ENCODE measurements at places on chromosomes 3 and 15. TPM values are rescaled to one million over a fixed set of nuclear protein-coding genes. Genes with fewer than 3 reads are reported as not detected.

The COL6A6 gene
- 0.12 TPM for total RNA-seq

The DUOX1 gene
- total RNA-seq, result 1.6 TPM

DNA sequence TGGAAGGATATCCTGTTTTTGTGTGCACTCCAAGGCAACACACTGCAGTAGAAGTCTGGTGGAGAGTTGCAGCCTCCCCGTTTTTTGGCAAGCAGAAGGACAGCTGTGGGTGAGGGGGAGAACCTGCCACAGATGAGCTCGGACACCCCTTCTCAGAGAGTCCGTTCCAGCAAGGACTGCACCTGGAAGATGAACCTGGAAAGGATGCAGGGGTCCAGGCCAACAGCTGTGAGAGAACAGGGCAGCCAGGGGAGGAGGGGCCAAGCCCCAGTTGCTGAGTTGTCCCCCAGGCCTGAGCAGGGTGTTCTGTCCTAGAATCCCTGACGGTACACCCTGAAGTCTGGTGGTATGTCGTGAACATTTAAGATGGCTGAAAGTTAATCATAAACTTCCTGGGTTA is 30.2 kb downstream of the ZXDC start:
- peaks cover 10% of the 10 kb centered on the region for H3K4me1 ChIP-seq
- peaks cover 3% of the 10 kb centered on the region for H3K36me3 ChIP-seq
- peak overlapping the region; percentile 45 for H3K27ac ChIP-seq

GRCh38 chr15:81254916-81255290 is 58.2 kb downstream of the IL16 start:
- no peaks in the 10 kb centered on the region for H3K4me1 ChIP-seq
- H3K4me3 ChIP-seq, result no peak overlapping the region
- peaks cover 18% of the 10 kb centered on the region for H3K27me3 ChIP-seq
- no peaks in the 10 kb centered on the region for H3K36me3 ChIP-seq
- no peak for DNase-seq
- no peak overlapping the region for H3K27ac ChIP-seq

- H3K4me3 ChIP-seq, result no peak overlapping the region
- DNase-seq, result no peak
- H3K27ac ChIP-seq, result no peak overlapping the region
- peaks cover 2% of the 10 kb centered on the region for H3K27me3 ChIP-seq
- no peaks in the 10 kb centered on the region for H3K36me3 ChIP-seq
- H3K4me1 ChIP-seq, result no peaks in the 10 kb centered on the region
These were observed 27.0 kb upstream of the AQP9 start for GRCh38 chr15:58110999-58111717.

GRCh38 chr3:117074826-117075225 is 365.2 kb downstream of the TUSC7 start:
- H3K36me3 ChIP-seq, result no peaks in the 10 kb centered on the region
- no peaks in the 10 kb centered on the region for H3K27me3 ChIP-seq
- no peak for DNase-seq
- no peaks in the 10 kb centered on the region for H3K4me1 ChIP-seq
- H3K27ac ChIP-seq, result no peak overlapping the region

- H3K36me3 ChIP-seq, result no peaks in the 10 kb centered on the region
- H3K4me3 ChIP-seq, result no peak overlapping the region
- no peak overlapping the region for H3K27ac ChIP-seq
- DNase-seq, result no peak
These were observed 723.4 kb downstream of the ZPLD1 start for GRCh38 chr3:103158183-103158582.

- no peaks in the 10 kb centered on the region for H3K27me3 ChIP-seq
- H3K4me3 ChIP-seq, result no peak overlapping the region
- DNase-seq, result no peak
- H3K36me3 ChIP-seq, result peaks cover 14% of the 10 kb centered on the region
These were observed 12.7 kb downstream of the TKT start for GRCh38 chr3:53243165-53243564.

DNA sequence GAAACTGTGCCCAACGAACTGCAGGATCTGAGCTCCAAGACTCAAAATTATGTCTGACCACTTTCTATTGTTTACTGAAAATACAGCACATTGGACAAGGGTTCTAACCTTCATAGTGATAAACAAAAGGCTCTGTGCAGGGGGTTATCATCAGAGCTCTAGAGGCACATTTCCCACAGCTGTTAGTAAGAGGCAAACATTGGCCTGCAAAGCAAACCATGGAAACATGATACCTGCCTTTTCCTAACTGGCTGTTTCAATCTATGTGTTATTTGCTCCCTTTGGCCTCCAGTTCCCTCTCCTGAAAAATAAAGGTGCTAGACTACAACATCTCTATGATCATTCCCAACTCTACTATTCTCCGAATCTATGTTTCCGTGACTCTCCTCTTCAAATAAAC is 159.7 kb upstream of the ARHGEF26 start:
- H3K27me3 ChIP-seq, result no peaks in the 10 kb centered on the region
- H3K4me1 ChIP-seq, result peaks cover 19% of the 10 kb centered on the region
- peak overlapping the region; percentile 66 for H3K27ac ChIP-seq
- no peaks in the 10 kb centered on the region for H3K36me3 ChIP-seq

- no peak for DNase-seq
- H3K4me1 ChIP-seq, result no peaks in the 10 kb centered on the region
- peaks cover 13% of the 10 kb centered on the region for H3K27me3 ChIP-seq
- H3K36me3 ChIP-seq, result no peaks in the 10 kb centered on the region
- no peak overlapping the region for H3K27ac ChIP-seq
These were observed 46.0 kb upstream of the RASGRF1 start for GRCh38 chr15:79136434-79137046.

DNA sequence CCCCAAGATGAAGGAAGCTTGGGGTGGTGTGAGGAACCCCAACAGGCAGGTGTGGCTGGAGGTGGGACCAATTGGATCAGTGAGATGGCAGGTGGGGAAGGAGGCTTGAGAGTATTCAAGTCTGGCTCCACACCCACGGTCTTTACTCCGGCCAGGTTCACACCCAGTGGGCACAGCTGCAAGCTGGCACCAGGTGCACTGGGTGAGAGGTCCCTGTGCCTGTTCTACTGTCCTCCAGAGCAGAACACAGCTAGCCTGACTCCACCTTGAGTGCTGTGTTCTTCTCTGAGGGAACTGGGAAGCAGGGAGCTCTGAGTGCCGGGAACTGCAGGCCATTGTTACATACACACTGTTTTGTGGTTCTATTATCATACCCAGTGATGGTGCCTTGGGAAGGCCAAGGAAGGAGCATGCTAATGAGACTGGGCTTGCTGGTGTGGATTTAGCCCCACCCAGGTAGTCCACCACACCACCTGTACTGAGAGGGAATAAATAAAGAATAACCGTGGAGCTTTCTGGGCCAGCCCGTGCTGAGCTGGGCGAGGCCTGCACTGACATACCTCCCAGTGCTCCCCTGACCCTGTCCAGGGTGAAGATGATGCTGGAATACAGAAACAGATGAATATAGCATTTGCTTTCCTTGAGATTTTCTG is 93.4 kb downstream of the ABHD5 start:
- DNase-seq, result no peak
- H3K27me3 ChIP-seq, result peaks cover 37% of the 10 kb centered on the region
- H3K36me3 ChIP-seq, result no peaks in the 10 kb centered on the region
- no peak overlapping the region for H3K27ac ChIP-seq
- peaks cover 4% of the 10 kb centered on the region for H3K4me1 ChIP-seq
- no peak overlapping the region for H3K4me3 ChIP-seq

DNA sequence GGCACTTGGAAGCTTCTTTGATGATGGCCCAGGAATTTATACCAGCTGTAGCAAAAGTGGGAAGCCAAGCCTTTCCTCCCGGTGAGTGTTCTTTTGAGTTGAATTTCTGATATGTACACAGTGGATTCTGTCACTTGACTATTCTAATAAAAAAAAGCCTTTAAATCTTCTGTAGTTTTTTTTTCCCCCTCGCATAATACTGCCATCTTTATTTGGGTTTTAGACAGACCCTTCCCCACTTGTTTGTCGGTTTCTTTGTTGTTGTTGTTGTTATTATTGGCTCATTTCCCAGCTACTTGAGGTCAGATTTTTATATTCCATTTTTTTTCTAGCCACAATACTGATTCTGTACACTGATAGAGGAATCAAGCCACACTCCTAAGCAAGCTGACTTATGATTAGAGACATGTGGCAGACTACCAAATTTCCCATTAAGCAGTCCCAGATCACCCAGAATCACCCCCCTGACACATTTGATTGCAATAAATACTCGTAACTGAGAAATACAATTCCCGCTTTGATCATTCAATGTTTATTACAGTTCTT is 122.4 kb upstream of the IL12A start:
- H3K4me3 ChIP-seq, result no peak overlapping the region
- no peak for DNase-seq
- peaks cover 1% of the 10 kb centered on the region for H3K27me3 ChIP-seq

DNA sequence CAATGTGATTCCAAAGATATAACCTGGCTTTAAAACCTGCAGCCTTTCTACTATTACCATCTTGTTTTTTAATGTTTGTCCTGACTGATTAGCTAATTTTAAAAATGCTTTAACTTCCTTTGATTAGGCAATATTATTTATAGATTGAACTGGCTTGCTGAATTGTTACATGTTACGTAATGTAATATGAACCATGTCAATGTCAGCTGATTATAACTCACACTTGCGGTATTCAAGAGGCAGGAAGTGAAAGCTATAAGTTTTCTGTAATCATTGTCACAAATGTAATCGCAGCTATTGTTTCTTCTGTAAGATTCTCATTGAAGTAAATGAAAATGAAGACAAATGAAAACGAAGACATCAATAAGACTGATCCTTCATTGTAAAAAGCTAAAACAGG is 146.8 kb downstream of the ROBO2 start:
- H3K27ac ChIP-seq, result no peak overlapping the region
- peaks cover 38% of the 10 kb centered on the region for H3K4me1 ChIP-seq
- no peak for DNase-seq
- no peaks in the 10 kb centered on the region for H3K36me3 ChIP-seq

GRCh38 chr15:77907824-77908751 is 169.4 kb downstream of the TBC1D2B start:
- no peak overlapping the region for H3K27ac ChIP-seq
- no peaks in the 10 kb centered on the region for H3K36me3 ChIP-seq
- DNase-seq, result no peak
- peaks cover 14% of the 10 kb centered on the region for H3K27me3 ChIP-seq

DNA sequence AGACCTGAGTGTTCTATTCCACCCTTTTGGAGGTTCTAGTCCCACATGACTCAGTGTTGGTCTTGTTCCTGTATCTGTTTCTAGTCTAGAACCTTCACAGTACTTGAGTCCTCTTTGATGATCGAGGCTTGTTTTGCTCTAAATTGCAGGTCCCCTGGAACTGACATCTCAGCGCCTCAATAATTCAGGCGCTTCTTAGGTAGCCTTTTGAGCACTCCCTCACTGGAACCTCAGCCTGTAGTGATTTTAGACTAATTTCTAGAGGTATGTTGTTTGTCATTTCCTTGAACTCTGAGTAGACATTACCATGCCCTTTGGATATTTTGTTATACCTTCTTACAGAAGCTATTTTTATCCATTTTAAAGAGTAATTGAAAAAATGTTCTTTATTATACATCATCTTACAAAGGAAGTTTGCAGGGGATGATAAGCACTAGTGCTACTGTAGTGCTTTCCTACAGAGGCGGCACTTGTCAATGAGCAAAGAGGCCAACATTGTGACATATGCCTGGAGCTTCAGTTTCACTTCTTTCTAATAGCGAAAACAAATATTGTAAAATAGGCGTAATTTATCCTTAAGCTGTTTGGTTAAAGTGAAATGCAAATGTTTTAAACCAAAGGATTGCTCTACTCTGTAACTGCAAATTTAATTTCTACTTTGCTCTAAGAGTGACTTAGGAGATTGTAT is 75.7 kb downstream of the EFL1 start:
- no peak overlapping the region for H3K27ac ChIP-seq
- peaks cover 2% of the 10 kb centered on the region for H3K36me3 ChIP-seq
- DNase-seq, result no peak
- no peak overlapping the region for H3K4me3 ChIP-seq
